Cardiac atrium fibroblast (primary cell): ENCODE measurements at places on chromosomes 13 and 19. TPM values are rescaled to one million over a fixed set of nuclear protein-coding genes. Genes with fewer than 3 reads are reported as not detected.

Gene PSG7
- 0.36 TPM in 1 of 2 replicates, not detected in the other for total RNA-seq

Gene HIF3A
- total RNA-seq: 18.8 and 20.4 TPM in 2 replicates

Gene ZIC5
- not detected in 2 replicates for total RNA-seq

Gene GNG7
- total RNA-seq: under 0.01 TPM in 1 of 2 replicates, not detected in the other

Gene NLRP9
- not detected in 2 replicates for total RNA-seq

Gene ATXN8OS
- not detected in 2 replicates for total RNA-seq

Gene CPB2
- not detected in 2 replicates for total RNA-seq

Gene KIR2DL3
- total RNA-seq: not detected in 2 replicates

Gene SIGLEC14
- total RNA-seq: not detected in 2 replicates

Gene ANKRD27
- total RNA-seq: 22.7 and 26.2 TPM in 2 replicates

Gene KIR3DL2
- total RNA-seq: not detected in 2 replicates

Gene KLK12
- total RNA-seq: not detected in 2 replicates

Gene CGB2
- not detected in 2 replicates for total RNA-seq

Gene LILRB1
- total RNA-seq: not detected in 2 replicates

Gene IL17D
- 3.1 and 3.7 TPM in 2 replicates for total RNA-seq

Gene YJU2
- total RNA-seq: 14.1 and 14.6 TPM in 2 replicates

Gene SCN1B
- total RNA-seq: 16.2 and 31.6 TPM in 2 replicates

Gene POSTN
- 1,807 and 2,554 TPM in 2 replicates for total RNA-seq

Gene B9D2
- total RNA-seq: 2.9 and 3.7 TPM in 2 replicates

Gene ZNF99
- total RNA-seq: not detected in 2 replicates

Gene ZNF547
- 3.1 and 5.0 TPM in 2 replicates for total RNA-seq

Gene CD22
- not detected in 2 replicates for total RNA-seq

Gene SOX21
- 0.16 TPM in 1 of 2 replicates, not detected in the other for total RNA-seq

Gene OPA3
- total RNA-seq: 6.5 and 12.1 TPM in 2 replicates

Gene C13orf42
- total RNA-seq: not detected in 2 replicates

Gene ZNF560
- under 0.01 and 2.8 TPM in 2 replicates for total RNA-seq

Gene FLT3LG
- total RNA-seq: 3.2 and 5.0 TPM in 2 replicates

Gene FXYD1
- 0.49 and 2.0 TPM in 2 replicates for total RNA-seq

Gene SYNE4
- not detected in 2 replicates for total RNA-seq

Gene MCEMP1
- not detected in 2 replicates for total RNA-seq

Gene TNNI3
- not detected in 2 replicates for total RNA-seq

Gene PINLYP
- total RNA-seq: 0.65 and 1.8 TPM in 2 replicates

Gene COX6B1
- total RNA-seq: 513 and 712 TPM in 2 replicates

Gene RPL13A
- total RNA-seq: 3,850 and 3,885 TPM in 2 replicates

Gene CYP2A6
- total RNA-seq: not detected in 2 replicates

Gene PTGIR
- 25.4 and 33.9 TPM in 2 replicates for total RNA-seq

Gene ZNF738
- 2.3 and 7.0 TPM in 2 replicates for total RNA-seq

Gene LRG1
- 1.3 and 2.6 TPM in 2 replicates for total RNA-seq

Gene PCDH8
- not detected in 2 replicates for total RNA-seq
